ENCODE measurements at places on chromosomes 12 and 14.

DNA sequence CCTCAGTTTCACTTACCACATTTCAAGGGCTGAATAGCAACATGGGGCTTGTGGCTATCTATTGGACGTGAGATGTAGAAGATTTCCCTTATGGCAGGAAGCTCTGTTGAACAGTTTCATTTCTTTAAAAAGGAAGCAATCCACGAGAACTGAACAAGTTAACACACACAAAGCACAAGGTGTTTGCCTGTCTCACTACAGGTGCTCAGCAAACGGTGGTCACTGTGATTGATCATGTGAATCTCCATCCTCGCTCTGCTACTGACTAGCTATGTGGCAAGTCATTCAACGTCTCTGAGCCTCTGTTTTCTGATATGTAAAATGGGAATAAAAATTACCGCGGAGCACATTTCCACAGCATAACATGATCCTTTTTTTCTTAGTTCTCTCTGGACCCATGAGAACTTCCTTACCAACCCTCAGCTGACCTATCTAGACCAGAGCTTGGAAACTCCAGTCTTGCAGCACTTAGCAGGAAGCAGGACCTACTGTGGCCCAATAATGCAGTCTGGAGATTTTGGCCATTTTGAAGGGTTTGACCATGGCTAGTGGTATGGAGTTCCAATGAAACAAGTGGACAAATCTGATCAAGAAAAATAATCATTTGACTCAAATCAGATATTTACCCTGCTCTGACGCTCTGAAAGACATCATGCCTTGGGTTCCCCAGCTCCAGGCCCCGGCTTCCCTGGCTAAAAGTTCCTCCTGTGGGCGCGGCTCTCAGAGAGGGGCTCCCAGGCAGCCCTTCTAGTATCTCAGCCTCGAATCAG lies 278.8 kb downstream of the ZFP36L1 start:
- DNase-seq = no peak

GRCh38 chr14:69137843-69138535 lies 14.9 kb downstream of the DCAF5 start:
- no peak for DNase-seq

DNA sequence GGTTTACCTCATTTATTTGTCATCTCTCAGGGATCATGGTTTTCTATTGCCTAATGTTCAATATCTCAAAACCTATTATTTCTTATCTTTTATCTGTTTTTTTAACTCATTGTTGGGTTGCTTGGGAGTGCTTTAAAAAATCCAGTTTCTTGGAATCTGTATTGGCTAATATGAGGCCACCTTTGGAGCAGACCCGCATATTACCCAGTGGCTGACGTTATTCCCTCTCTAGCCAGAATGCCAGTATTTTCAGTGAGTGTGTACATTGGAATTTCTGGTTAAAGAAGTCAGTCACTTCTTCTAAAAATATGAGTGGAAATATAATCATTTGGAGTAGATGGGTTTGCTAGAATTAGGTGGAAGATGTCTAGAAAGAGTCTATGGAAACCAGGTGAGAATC lies 38.3 kb downstream of the PRMT8 start:
- no peak for DNase-seq

- no peak for DNase-seq
These were observed 69.4 kb downstream of the SLC38A6 start for GRCh38 chr14:61050417-61050816.

- DNase-seq = no peak
These were observed 156.2 kb downstream of the KIF26A start for GRCh38 chr14:104294628-104294982.

- no peak for DNase-seq
These were observed 53.5 kb downstream of the RASSF9 start for GRCh38 chr12:85782711-85783110.

DNA sequence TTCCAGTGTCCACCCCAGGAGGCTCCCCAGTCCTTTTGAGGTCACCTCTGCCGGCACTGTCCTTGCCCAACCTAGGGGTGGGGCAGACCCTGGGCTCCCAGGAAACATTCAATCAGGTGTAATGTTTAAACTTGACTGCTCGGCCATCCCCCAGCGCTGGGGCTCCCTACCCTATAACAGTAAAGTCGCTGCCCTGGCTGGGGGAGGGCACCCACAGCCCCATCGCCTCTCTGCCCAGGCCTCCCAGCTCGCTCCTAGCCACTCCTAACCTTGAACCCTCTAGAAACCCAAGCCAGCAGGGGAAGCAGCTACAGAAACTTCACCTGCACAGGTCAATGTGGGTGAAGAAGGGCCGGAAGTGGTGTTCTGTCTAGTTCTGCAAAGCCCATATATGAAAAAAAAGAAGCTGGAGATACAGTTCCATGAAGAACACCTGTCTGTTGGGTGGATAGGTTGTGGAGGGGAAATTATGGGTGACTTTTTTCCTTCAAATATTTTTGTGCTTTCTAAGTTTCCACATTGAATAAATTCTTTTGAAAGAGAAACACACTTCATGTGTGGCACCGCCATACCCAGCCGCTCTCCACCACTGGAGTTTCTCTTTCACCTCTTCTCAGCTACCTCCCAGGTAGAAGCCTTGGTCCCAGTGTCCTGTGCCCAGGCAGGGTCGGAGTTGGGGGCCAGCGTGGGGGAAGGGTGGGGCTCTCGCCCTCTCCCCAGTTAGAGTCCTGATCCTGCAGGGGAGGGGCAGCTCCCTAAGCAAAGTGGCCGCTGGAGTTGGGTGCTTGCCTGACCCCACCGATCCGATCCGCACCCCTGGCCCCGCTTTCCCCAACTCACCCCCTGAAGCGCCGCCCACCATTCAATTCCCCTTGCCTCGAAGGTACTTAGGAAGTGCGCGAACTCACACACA lies 1.1 kb downstream of the CLMN start:
- no peak for DNase-seq

DNA sequence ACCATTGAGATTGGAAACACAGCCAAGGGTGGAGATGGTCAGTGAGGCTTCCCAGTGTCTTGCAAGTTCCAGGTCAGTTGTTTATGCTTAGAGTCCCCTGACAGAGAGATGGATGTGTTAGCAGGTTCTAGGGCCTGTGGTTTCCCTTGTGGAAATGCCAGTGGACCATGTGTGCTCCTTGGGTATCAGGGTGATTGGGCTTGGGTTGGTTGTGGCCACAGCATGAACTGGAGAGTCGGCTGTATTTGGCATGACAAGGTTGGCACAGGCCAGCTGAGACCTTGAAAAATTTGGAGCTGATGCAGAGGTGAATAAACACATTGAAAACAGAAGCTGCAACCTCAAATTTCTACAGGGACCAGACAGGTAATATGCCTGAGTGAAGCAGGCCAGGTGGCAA lies 668.0 kb downstream of the DIO2 start:
- no peak for DNase-seq

DNA sequence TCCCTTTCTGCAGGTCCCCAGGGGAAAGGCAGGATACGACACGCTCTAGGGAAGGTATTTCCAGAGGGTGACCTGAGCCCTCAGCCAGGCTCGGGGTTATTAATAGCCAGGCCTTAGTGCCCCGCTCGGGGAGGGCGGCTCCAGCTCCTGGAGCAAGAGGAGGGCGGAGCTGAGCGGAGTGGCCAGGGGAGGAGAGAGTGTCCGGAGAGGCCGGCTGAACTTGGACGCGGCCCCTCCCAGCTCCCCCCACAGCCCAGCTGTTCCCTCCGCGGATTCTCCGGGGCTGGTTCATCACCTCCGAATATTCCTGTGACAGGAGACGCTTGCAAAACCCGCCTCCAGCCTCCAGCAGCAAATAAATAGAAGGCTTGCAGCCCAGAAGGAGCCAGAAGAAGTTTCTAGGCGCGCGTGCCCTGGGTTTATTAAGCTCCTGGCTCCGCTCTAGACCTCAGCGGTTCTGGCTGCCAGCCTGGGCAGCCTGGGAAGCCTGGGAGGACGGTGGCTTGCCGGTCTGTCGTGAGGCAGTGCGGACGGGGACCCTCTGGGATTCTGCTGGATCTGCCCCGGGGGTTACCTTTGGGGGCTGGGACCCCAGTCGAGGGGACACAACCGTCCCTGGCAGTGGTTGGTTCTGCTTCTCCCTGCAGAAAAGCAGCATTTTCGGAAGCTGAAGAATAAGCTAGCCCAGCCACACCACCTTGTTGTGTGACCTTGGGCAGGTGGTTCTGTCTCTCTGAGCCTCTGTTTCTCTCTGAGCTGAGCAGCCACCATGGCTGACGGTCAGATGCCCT lies at the start of gene HSPB8:
Gene HSPB8 (plus strand): TSS at position 388 of the 791 bp plus-strand sequence. CDS start 382 bp downstream, at position 770.
- no peak for DNase-seq

DNA sequence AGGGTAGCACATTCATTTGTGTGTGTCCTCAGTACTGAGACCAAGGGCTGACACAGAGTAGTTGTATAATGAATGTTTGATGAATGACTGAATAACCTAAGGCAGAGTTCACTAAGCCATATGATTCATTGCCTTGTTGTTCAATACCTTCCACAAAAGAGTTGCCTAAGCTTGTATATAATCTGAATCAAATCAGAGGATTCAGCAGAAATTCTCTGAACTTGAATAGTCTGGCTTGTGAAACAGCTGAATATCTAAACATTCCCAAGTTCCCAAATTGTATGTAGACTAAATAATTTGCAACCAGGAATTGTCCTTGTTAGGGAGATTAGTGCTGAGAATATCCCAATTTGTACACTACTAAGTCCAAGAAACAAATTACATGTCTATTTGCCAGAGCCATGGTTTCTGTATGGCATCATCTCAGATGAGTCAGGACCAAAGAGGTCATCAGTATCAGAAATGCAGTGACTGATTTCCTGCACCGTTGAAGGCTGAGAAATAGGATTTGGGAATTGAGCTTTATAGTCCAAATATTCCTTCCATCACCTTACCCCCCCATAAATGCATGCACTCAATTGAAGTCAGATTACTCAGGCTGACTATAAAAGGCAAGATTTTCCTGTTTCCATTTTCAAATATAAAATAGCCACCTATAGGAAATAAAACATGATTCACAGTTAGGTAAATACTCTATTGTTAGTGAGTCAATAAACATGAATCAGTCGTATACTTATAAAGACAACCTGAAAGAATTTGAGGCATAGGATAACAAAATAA lies 168.7 kb downstream of the PHLDA1 start:
- DNase-seq = no peak

DNA sequence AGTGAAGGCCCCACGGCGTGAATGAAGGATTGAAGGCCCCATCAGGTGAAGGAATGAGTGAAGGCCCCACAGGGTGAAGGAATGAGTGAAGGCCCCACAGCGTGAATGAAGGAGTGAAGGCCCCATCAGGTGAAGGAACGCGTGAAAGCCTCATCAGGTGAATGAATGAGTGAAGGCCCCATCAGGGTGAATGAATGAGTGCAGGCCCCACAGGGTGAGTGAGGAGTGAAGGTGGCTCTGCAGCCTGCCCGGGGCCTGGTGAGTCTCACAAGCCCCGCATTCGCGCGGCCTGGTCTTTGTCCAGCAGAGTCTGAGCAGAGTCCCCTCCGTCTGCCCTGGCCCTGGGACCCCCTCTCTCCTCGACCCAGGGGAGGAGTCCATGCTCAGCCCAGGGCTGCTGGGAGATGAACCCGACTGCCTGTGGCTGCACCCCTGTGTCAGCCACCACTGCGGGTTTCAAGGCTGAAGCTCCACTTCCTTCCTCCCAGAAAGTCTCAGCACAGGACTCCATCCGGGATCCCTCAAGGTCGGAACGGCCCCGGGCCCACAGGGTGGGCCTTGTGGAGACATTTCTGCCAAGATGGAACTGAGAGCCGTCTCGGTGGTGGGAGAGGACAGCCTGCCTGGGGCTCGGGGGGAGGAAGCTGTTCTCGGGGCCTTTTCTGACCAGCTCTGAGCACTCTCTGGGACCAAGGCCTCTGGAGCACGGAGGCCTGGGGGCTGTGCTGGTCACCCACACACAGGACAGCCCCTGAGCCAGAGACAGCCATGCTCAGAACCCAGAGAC lies 37.4 kb upstream of the TMEM179 start:
- DNase-seq = no peak

DNA sequence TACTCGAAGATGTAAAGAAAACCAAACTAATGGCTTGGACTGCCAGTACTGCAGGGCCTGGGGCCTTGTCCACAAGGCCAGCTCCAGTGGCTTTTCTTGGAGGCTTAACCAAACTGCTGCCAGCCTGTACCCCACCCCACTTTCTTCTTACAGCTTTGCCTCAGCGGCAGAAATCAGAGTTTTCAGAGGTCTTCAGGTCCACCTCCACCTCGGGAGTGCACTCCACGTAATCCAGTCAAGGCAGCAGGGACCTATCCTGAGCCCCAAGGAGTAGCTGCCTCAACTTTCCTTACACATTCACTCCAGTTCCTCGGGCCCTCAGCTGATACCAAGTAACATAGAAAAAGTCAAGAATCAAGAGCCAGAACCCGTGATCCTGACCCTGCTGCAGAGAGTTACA lies 19.6 kb downstream of the PRMT8 start:
- DNase-seq = no peak

DNA sequence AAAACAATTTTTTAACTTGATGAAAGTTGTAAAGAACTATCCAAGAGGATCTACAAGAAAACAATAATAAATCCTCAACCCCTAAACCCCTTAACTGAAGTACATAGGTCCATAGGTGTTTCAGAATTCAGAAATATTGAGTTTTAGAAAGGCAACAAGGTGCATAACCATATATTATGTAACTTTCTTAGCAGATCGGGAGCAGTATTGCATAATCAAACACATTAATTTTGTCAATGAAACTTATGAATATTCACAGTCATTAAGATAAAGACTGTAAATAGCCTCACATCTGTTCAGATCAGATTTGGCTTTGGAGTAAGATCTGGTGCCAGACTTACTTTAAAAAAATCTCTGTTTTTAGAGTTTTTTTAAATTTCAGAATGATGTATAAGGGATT lies 647.1 kb upstream of the FLRT2 start:
- no peak for DNase-seq

DNA sequence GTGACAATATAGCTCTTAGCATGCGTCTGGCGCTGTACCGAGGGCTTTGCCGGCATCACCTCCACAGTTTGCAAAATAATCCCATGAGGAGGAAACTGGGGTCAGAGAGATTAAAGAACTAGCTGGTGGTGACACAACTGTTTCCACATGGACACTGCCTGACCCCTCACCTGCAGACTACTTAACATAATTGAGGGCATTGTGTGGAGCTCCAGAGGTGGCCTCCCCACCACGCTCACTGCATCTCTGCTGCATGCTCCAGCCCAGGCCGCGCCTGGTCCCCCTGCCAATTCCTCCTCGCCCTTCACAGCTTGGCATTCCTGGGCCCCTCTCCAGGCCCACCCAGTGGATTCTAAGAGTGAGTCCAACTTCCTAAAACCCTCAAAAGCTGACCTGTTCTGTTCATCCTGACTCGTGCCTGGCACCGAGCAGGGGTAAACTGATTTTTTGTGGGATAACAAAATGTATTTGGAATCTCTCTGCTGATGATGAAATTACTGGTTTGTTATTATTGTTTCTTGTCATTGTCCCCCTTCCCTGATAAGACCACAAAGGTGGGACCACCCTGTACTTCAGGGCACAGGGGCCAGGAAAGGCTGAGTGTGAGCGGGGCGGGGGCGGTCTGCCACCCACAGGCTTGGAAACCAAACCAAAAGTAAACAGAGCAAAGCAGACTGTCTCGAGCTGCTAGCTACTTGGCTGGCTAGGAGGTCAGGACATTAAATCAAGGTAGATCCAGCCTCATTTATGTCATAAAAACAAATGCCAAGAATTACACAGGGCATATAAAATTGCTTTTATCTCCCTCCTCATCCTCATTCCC lies 40.6 kb downstream of the CHGA start:
- DNase-seq = no peak

- peak; percentile 26 for DNase-seq
These were observed 36.1 kb downstream of the BAZ2A start for GRCh38 chr12:56593909-56594621.

GRCh38 chr14:30242744-30243143 lies 315.1 kb upstream of the PRKD1 start:
- no peak for DNase-seq

- DNase-seq = no peak
These were observed 28.3 kb upstream of the ZFP36L1 start for GRCh38 chr14:68820999-68821683.

All from activated T-helper 9 cell treated with anti-CD3 and anti-CD28 coated beads, Interleukin-2, amount 50 U/mL, for 16 hours (primary cell).